Testis (tissue), 5 donors: ENCODE measurements at places on chromosomes 6 and 20.

GRCh38 chr6:34580707-34581560 lies 24.8 kb upstream of the SPDEF start:
- DNase-seq: no peak
- H3K36me3 ChIP-seq: no peaks in the 10 kb centered on the region
- no peaks in the 10 kb centered on the region for H3K4me1 ChIP-seq
- H3K27ac ChIP-seq: no peak overlapping the region
- H3K27me3 ChIP-seq: no peaks in the 10 kb centered on the region

- H3K27me3 ChIP-seq: no peaks in the 10 kb centered on the region
- no peak overlapping the region for H3K27ac ChIP-seq
- peaks cover 11% of the 10 kb centered on the region for H3K4me1 ChIP-seq
- peak; percentile 86 for DNase-seq
- no peaks in the 10 kb centered on the region for H3K36me3 ChIP-seq
Observed at GRCh38 chr6:163956571-163957407, 542.3 kb downstream of the QKI start.

DNA sequence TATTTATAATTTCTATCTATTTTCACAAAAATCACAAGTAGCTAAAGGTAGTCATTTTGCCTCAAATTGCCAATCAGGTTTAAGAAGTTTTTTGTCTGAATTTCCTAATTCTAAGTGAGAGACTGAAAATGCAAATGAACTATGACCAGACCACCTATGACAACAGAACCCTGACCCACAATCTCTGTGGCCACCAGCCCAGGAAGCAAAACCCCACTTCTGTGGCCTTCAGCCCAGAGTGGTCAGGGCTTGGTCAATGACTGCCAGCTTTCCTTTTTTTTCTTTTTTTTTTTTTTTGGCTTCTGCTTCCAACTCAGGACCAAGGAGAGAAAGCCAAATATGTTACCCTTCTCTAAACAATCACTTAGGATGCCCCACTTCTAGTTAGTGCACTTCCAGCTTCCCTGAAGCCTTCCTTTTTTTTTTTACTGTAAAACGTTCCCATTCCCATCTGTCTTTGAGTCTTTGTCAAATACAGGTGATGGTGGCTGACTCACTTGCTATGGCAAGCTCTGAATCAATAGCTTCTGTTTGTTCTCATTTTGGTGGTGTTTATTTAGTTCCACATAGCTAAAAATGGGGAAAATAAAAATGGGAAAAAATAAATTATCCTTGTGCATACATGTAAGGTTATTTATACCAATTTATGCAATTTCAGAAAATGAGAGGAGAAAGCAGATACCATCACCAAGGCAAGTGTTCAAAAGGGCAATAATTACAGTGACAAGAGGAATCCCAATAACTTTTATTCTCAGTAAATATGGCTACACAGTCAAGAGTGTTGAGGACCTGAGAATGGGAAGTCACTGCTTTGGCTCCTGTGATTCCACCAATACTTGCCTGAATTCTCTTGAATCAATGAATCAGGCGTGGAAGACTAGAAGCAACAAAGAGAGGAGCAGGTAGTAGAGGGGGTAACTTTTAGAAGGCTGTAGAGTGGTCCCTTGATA lies 170.3 kb upstream of the PDE7B start:
- H3K4me1 ChIP-seq: no peaks in the 10 kb centered on the region
- no peak for DNase-seq
- H3K4me3 ChIP-seq: no peak overlapping the region
- H3K27ac ChIP-seq: no peak overlapping the region

- H3K4me3 ChIP-seq: no peak overlapping the region
- H3K27me3 ChIP-seq: no peaks in the 10 kb centered on the region
- H3K36me3 ChIP-seq: no peaks in the 10 kb centered on the region
Observed at GRCh38 chr6:79081663-79082062, 3.6 kb upstream of the PHIP start.

DNA sequence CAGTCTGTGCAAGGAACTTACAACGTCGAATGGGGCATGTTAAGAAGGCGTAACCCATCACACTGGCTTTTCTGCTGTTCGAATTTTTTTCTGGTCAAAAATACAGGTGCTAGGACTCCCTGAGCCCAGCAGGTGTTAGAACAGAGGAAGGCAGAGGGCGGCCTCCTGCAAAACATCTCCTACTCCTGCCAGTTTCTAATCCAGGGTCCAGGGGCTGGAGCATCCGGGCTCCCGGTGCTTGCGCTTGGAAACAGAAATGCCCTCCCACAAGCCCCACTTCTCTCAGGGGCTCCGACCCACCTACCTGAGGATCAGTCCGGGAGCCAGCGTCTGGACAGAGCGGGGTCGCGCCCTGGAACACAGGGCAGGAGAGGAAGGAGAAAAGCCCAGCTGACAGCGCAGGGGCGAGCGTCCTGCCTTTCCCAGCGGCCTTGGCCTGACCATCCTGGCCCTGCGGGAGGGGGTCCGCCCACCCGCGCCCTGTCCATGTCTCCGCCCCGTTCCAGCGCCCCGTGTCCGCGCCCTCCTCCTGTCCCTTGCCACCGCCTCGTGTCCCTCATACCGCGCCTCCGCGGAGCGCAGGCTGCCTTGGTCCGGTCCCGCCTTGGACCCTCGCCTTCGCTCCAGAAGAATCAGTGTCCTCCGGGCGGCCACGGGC lies 14.8 kb upstream of the LPA start:
- no peaks in the 10 kb centered on the region for H3K4me1 ChIP-seq
- peak overlapping the region; percentile 58 for H3K4me3 ChIP-seq
- peak; percentile 17 for DNase-seq
- H3K27me3 ChIP-seq: no peaks in the 10 kb centered on the region
- no peak overlapping the region for H3K27ac ChIP-seq
